Stimulated activated CD4-positive, alpha-beta T cell treated with anti-CD3 and anti-CD28 coated beads, Interleukin-2, amount 100 ng/mL, for 48 hours (primary cell): ENCODE measurements at places on chromosomes 2 and 18.
A peak's percentile ranks its signal among the peaks of the same experiment; 100 is the strongest.

- no peak for DNase-seq
These were observed 256.4 kb downstream of the CDCA7 start for GRCh38 chr2:173611121-173611520.

- DNase-seq: no peak
These were observed 249.9 kb upstream of the RBBP8 start for GRCh38 chr18:22683196-22683676.

DNA sequence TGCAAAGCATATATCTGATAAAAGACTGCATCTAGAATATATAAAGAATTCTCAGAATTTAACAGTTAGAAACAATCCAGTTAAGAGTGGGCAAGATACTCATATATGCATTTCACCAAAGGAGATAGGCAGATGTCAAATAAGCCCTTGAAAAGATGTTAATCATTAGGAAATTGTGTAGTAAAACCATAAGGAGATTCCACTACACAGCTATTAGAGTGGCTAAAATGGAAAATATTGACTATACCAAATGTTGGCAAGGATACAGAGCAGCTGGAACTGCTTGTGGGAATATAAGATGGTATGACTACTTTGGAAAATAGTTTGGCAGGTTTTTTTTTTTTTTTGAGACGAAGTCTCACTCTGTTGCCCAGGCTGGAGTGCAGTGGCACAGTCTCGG is 59.5 kb downstream of the CAB39 start:
- no peak for DNase-seq

GRCh38 chr2:102417946-102418345 is 5.0 kb upstream of the IL18RAP start:
- no peak for DNase-seq

GRCh38 chr2:48870503-48870902 is 115.0 kb upstream of the LHCGR start:
- no peak for DNase-seq

- DNase-seq: no peak
These were observed 3.3 kb downstream of the SLC8A1 start for GRCh38 chr2:40448476-40449079.

GRCh38 chr18:5294457-5295230 is 882 bp downstream of the ZBTB14 start:
- peak; percentile 37 for DNase-seq

DNA sequence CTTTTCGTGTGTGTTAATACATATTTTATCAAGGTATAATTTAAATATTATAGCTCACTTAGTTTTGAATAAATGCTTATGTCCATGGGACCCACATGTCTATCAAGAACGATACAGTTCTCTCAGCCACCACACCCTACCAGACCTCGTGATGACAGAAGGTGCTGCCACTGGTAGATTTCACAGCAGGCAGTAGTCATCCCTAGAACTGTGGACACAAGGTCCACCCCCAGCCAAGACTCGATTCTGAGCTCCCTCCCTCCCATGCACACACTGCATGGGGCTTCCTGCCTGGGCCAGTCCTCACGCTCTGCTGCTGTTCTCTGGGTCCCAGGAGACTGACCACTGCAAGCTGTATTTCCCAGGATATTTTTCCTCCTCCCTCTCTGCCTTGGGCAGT is 26.5 kb upstream of the CREB1 start:
- no peak for DNase-seq

DNA sequence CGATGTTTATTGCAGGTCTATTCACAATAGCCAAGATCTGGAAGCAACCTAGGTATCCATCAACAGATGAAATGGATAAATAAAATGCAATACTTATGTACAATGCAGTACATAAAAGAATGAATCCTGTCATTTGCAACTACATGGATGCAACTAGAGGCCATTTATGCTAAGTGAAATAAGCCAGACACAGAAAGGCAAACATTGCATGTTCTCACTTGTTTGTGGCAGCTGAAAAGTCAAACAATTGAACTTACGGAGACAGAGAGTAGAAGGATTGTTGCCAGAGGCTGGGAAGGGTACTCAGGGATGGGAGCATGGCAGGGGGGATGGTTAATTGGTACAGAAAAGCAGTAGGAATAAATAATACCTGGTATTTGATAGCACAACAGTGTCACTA is 563.9 kb downstream of the TMX3 start:
- no peak for DNase-seq
